ENCODE measurements at places on chromosomes 5 and 9.

DNA sequence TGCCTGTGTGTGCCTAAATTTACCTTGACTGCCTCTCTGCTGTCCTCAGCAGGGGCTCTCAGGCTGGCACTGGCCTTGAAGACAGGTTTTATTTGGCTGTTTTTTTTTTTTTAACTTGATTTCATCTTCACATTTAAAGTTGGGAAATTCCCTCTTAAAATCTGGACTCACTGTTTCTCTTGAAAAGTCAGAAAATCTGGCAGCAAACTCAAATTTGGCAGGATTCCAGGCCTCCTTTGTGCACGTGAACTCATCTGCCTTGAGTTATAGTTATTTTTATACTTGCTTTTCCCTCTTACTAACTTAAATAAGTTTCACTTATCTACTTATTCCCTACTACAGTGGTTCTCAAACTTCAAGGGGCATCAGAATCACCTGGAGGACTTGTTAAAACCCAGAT, 118.4 kb upstream of the MAP3K1 start:
- DNase-seq: no peak

- no peak for DNase-seq
Observed at GRCh38 chr9:85041466-85042137, 372.1 kb downstream of the NTRK2 start.

DNA sequence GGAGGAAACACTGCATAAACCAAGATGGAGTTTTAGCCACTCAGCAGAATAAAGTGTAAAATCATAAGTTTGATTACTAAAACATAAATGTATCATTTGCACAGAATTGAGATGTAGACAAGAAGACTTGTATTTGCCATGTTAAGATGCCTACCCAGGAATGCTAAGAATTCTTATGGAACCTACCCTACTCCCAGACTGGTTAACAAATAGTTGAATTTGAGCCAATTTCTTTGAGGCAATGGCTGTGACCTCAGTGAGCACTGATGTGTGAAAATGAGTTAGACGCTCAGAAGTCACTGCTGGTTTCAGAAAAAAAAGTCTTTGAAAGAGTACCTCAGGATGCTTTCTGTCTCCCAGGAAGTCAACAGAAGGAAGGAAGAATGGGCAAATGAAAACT, 95.6 kb downstream of the ESM1 start:
- DNase-seq: peak; percentile 83

GRCh38 chr9:127692071-127692470, 14.7 kb upstream of the CFAP157 start:
- no peak for DNase-seq

DNA sequence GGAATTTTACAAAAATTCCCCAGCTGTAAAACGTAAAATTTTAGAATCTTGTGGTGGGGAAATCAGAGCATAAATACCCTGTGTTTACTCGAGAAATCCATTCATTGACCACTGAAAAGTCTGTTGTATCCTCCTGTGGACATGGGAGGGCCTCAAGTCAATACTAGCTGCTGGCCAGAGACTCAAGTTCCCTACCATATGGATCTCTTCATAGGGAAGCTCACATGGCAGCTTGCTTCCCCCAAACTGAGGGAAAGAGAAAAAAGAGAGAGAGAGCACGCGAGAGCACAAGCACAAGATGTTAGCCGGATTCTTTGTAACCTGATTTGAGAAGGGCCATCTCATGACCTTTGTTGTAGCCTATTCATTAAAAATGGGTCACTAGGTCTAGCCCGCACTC, 591.9 kb downstream of the LRRC70 start:
- DNase-seq: no peak

DNA sequence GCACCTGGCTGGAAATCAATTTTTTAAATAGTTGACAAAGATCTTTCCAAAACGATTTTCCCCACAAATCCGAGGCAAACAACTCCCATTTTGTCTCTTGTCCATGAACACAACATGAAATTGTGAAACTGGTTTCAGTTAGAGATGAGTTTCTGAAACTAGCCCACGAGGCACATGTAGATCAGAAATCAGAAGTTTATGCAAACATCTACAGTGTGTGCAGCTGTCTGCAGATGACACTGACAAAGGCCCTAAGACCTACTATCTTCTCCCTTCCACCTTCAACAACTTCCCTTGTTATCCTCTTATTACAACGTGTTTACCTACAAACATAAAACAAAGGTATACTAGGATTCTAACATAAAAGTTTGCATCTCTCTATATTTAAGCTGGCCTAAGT, 183.3 kb downstream of the DIRAS2 start:
- DNase-seq: no peak

- DNase-seq: no peak
Observed at GRCh38 chr5:71011194-71011792, 13.8 kb downstream of the NAIP start.

- no peak for DNase-seq
Observed at GRCh38 chr5:173247510-173247909, 12.5 kb upstream of the NKX2-5 start.

GRCh38 chr5:111582993-111583601, 70.8 kb upstream of the STARD4 start:
- no peak for DNase-seq

GRCh38 chr9:14908295-14909180, 1.7 kb downstream of the FREM1 start:
- DNase-seq: no peak

DNA sequence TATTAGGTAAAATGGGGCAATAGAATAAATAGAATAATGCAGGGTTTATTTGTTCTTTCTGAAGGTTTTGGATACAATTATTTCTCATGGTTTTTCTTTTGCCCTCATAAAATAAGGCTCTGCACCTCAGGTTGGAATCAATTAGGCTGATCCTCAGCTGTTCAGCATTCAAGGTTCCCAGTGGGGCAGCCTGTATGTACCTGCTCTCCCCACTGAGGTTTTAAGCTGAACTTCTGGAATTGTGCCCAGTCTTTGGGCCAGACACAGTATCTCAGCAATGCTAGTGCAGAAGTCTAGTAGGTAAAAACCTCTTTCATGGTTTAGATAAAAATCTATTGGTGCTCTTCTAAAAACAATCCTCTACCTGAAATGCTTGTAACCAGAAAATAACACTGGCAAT, 98.0 kb downstream of the EDIL3 start:
- no peak for DNase-seq

- peak; percentile 56 for DNase-seq
Observed at GRCh38 chr5:137487600-137487999, 11.5 kb downstream of the SPOCK1 start.

- DNase-seq: no peak
Observed at GRCh38 chr5:110008131-110008530, 318.4 kb downstream of the MAN2A1 start.

GRCh38 chr5:110335361-110336066, 391.0 kb downstream of the TMEM232 start:
- peak; percentile 49 for DNase-seq

- no peak for DNase-seq
Observed at GRCh38 chr5:172531704-172532026, 77.3 kb upstream of the SH3PXD2B start.

GRCh38 chr5:120504057-120504456, 40.0 kb downstream of the PRR16 start:
- DNase-seq: no peak

DNA sequence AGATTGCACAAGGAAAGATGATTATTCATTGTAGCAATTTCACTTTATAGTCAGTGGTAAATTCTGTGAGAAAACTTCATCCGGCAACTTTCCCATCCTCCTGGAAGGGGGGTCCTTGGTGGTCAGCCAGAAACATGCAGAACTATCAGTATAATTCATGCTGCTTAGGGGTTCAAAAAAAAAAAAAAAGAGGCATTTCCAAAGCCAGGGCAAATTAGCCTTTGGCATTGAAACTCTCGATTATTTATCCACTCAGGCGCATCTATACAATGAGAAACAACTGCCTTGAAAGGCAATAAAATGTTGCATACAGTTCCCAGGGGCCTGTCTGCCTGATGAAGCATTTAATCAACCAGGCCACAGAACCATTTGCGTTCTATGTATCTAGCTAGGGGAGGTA, 263.3 kb downstream of the TMEM167A start:
- no peak for DNase-seq

DNA sequence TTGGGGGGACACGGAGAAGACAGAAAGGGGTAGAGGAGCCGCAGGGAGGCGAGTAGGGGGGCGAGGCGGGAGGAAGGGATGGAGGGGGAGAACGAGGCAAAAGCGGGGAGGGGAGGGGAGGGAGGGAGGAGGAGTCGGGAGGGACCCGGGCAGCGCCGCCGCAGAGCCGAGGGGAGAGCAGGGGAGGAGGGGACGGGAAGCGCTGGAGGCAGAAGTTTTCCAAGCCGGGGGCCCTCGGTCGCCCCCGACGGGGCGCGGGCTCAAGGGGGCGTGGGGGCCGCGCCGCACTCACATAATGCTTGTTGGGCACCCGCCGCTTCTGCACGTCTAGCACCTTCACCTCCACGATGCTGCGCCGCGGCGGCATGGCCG, 353 bp downstream of the SH3PXD2B start:
- DNase-seq: peak; percentile 50

- DNase-seq: no peak
Observed at GRCh38 chr5:7811715-7812114, 39.2 kb downstream of the CFAP90 start.

- no peak for DNase-seq
Observed at GRCh38 chr5:173399851-173400250, 71.6 kb upstream of the STC2 start.

DNA sequence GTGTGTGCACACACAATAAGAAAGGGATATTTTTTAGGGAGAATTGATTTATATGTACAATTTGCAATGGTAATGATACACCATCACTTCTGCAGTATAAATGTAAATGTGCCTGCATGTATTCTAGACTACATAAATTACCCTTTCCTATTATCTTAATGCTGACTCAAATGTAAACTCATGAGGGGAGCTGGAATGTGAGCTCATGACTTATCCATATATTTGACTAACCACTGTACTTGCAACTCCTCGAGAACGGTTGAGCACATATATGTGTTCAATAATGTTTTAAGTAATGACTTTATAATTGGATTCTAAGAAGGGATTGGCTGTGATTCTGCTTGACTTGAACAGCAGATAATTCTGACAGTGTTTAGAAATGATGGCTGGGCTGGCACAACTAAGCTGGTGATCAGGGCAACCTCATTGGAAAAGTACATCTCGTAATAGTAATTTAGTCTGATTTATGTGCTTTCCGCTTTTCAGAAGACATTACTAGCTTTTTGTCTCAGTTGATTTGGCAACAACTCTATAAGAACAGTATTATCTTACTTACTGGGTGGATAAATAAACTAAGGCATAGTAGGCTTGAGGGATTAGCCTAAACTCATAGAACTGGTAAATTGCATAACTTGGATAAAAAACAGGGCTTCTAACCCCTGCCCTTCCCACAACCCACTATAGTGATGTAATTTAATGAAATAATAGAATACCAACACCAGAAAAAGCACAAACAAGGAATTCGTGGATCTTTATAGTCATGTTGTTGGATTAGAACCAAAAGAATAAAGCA, 130.2 kb upstream of the SPEF2 start:
- DNase-seq: no peak

DNA sequence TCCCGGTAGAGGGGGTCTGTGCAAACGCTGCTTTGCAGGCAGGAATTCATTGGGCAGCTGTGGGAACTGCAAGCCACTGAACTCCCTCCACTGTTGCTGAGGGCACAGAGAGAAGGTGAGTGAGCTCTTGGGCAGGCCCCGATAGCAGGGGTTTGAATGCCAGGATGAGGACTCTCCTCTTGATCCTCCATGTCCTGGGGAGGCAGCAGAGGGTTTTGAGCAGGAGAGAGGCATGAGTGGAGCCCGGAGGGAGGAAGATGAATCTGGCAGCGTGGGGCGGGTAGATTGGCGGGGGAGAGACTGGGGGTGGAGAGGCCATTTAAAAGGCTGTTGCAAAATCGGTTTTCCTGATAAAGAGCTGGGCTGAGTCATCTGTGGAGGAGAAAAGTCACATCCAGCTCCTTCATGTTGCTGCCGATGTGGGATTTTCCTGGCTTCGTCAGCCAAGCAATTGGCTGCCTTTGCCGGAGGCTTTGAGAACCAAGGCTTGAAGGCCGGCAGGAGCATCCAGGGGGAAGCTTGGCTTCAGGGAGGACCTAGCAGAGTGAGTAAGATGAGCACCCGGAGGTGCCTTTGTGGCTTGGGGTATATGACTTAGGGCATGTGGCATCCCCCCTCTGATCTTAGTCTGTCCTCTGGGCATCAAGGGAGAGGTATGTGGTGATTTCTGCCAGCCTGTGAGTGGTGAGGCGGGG, at the start of gene SYNPO:
TSS of gene SYNPO (plus strand) at position 350 of the 695 bp plus-strand sequence. CDS start 7,616 bp downstream, outside the sequence.
- peak; percentile 77 for DNase-seq

DNA sequence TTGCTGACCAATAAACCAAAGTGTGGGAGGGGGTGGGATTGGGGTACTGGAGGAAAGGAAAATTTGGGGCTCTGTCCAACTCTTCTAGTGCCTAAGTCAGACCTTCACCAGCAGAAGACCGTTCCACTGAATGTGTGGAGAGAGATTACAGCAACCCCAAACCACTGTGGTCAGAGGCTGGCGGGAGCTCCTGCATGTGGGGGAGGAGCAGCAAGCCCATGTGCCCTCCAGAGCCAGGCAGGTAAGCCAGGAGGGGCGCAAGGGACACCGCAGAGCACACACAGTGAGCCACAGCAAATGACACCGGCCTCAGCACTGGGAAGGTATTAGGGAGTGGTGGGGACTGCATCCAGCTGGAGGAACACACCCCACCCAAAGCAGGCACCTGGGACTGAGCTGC, 62.9 kb downstream of the SMIM23 start:
- DNase-seq: no peak

GRCh38 chr5:110588286-110588980, 138.0 kb downstream of the TMEM232 start:
- no peak for DNase-seq

- peak; percentile 10 for DNase-seq
Observed at GRCh38 chr5:59187857-59188256, 605.0 kb downstream of the RAB3C start.

DNA sequence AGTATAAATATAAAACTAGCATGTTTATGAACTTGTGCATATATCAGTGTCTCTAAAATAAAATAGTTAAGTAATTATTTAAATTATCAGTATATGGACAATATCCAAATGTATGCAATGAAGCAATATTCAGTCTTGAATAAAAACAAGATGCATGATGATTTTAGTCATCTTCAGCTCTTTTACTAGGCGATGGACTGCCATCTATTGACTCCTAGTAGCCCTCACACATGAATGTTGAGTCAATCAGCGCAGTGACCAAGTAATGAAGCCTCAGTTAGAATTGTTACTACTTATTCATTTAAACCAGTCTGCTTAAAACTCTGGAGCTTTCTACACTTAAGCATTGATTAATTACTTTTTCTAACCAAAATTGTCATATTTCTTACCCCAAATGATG, 92.9 kb upstream of the GRHPR start:
- DNase-seq: no peak

- no peak for DNase-seq
Observed at GRCh38 chr5:40406741-40407211, 272.9 kb upstream of the PTGER4 start.

DNA sequence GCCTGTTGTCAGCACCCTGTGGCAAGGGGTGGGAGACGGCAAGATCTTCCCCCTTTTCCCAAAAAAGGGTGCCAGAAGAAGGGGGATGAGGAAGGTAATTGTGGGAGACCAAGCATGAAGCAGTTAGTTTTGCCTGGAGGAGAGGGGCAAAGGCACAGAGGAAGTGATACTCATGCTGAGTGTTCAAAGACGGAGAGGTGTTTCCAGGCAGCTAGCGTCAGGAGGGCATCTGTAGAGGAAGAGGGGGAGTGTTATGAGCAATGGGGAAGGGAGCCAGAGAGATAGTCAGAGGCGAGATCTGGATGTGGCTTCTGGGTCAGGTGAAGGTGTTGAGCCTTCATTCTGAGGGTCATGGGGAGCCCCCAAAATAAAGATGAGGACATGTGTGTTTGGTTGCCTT, 26.9 kb upstream of the ADAM19 start:
- DNase-seq: no peak
